Neural crest cell (in vitro differentiated cells): ENCODE measurements at places on chromosomes 2 and 18. TPM values are rescaled to one million over a fixed set of nuclear protein-coding genes. Genes with fewer than 3 reads are reported as not detected.

The MYOM1 gene
- total RNA-seq: 0.89 and 1.4 TPM in 2 replicates

- peaks cover 32% of the 10 kb centered on the region for H3K4me1 ChIP-seq
- no peak for DNase-seq
- H3K27me3 ChIP-seq: no peaks in the 10 kb centered on the region
- no peaks in the 10 kb centered on the region for H3K36me3 ChIP-seq
Measured at GRCh38 chr2:213237251-213237650, 47.0 kb upstream of the SPAG16 start.

DNA sequence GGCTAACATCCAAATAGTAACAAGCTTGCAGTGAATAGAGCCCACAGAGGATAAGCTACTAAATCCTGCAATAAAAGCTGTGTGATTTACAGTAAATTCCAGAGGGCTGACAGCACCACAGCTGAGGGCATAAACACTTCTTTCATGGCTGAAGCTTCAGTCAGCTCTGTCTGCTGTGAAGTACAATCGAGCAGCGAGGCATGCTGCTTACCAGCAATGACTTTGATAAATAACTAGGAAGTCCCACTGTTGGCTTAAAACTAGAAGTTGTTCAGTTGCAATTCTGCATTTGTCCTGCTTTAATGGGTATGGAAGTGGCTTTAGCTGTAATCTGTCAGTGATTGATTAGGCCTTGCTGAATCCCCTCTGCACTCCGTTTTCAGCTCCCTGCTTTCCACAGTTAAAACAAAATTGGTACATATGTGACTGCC, 65.2 kb upstream of the FIGN start:
- H3K27me3 ChIP-seq: no peaks in the 10 kb centered on the region
- peaks cover 30% of the 10 kb centered on the region for H3K4me1 ChIP-seq
- H3K27ac ChIP-seq: peak overlapping the region; percentile 53
- DNase-seq: peak; percentile 2

- H3K4me3 ChIP-seq: no peak overlapping the region
- no peaks in the 10 kb centered on the region for H3K27me3 ChIP-seq
- peaks cover 10% of the 10 kb centered on the region for H3K4me1 ChIP-seq
- no peak overlapping the region for H3K27ac ChIP-seq
- DNase-seq: no peak
- peaks cover 4% of the 10 kb centered on the region for H3K36me3 ChIP-seq
Measured at GRCh38 chr2:236768393-236769140, 198.9 kb downstream of the ACKR3 start.

DNA sequence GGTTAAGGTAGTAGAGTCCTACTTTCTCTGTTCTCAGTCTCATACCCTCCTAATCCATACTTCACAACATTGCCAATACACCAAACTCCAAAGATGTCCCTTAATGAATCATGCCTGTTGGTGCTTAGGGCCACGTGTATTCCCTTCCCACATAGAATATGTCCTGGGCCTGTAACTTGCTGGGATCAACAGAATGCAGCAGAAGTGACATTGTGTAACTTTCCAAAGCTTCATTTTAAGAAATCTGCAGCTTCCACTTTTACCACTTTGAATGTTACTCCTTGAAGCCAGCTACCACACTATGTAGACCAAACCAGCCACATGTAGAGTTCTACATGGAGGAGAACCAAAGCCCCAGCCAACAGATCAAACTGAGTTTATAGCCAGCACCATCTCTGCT, 58.5 kb upstream of the ARHGAP15 start:
- no peaks in the 10 kb centered on the region for H3K36me3 ChIP-seq
- no peaks in the 10 kb centered on the region for H3K27me3 ChIP-seq
- no peak overlapping the region for H3K27ac ChIP-seq
- H3K4me1 ChIP-seq: no peaks in the 10 kb centered on the region

The DYNAP gene
- not detected in 2 replicates for total RNA-seq

The FAP gene
- total RNA-seq: 0.50 TPM in 1 of 2 replicates, not detected in the other

The POTEJ gene
- not detected in 2 replicates for total RNA-seq

DNA sequence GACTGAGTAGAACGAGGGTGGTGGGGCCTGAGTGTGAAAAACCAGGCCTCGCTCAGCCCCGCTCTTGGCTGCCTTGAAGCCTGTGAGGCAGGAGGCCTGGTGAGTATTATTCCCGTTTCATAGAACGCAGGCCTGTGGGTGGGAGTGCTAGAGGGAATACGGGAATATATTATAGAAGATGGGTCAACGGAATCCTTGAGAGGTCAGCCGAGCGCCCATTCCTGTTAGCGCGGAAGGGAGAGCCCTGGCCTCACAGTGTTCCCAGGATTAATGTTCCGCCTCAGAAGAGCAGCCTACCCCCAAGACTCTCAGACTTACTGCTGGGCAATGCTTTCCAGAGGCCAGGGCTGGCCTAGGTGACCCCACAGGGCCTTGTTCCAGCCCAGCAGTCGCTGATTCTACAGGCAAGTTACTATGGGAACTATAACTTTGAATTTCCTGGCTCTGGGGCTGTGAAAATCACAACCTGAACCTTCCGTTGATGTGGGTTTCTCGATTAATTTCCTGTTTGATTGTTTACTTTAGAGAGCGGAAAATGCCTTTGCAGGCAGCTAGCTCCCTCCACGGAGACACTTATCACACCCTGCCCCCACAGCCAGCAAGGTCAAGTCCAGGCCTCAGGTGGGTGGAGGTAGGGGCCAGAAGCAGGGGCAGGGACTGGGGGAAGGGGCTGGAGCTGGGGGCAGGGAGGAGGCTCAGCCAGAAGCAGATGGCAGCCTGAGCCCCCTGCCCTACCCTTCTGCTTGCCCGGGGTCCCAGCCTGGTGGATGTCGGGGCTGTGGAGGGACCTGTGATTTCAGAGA, 108.3 kb downstream of the SMAD7 start:
- H3K4me1 ChIP-seq: peaks cover 64% of the 10 kb centered on the region
- H3K27me3 ChIP-seq: no peaks in the 10 kb centered on the region
- no peak for DNase-seq
- peak overlapping the region; percentile 70 for H3K4me3 ChIP-seq
- H3K27ac ChIP-seq: peak overlapping the region; percentile 87

The ERMN gene
- total RNA-seq: 0.09 and 0.44 TPM in 2 replicates

The RNF125 gene
- 1.1 and 1.6 TPM in 2 replicates for total RNA-seq

GRCh38 chr2:59047373-59047995, 806.4 kb upstream of the FANCL start:
- no peaks in the 10 kb centered on the region for H3K27me3 ChIP-seq
- no peak for DNase-seq
- H3K27ac ChIP-seq: no peak overlapping the region
- H3K36me3 ChIP-seq: no peaks in the 10 kb centered on the region
- H3K4me1 ChIP-seq: peaks cover 5% of the 10 kb centered on the region

GRCh38 chr2:162073888-162074631, at the start of gene DPP4:
Gene DPP4 (minus strand): TSS chr2:162074215. CDS start chr2:162073981, 234 bp downstream.
- H3K4me3 ChIP-seq: peak within 1 kb of the TSS; percentile 83
- peak; percentile 32 for DNase-seq
- H3K4me1 ChIP-seq: peaks cover 35% of the 10 kb centered on the region
- no peak within 1 kb of the TSS for H3K27ac ChIP-seq

- H3K4me1 ChIP-seq: peaks cover 41% of the 10 kb centered on the region
- no peak overlapping the region for H3K4me3 ChIP-seq
- DNase-seq: no peak
- H3K27ac ChIP-seq: no peak overlapping the region
Measured at GRCh38 chr2:152418688-152419087, 83.7 kb downstream of the FMNL2 start.

- DNase-seq: no peak
- peaks cover 24% of the 10 kb centered on the region for H3K36me3 ChIP-seq
- no peak overlapping the region for H3K4me3 ChIP-seq
- peaks cover 4% of the 10 kb centered on the region for H3K4me1 ChIP-seq
Measured at GRCh38 chr2:197647961-197648690, 27.3 kb downstream of the RFTN2 start.

- no peak for DNase-seq
- no peak overlapping the region for H3K4me3 ChIP-seq
- peaks cover 38% of the 10 kb centered on the region for H3K36me3 ChIP-seq
- H3K27me3 ChIP-seq: no peaks in the 10 kb centered on the region
- no peaks in the 10 kb centered on the region for H3K4me1 ChIP-seq
Measured at GRCh38 chr2:135651717-135652116, 89.9 kb upstream of the UBXN4 start.

The PSTPIP2 gene
- 7.0 and 7.1 TPM in 2 replicates for total RNA-seq

The FBLN7 gene
- total RNA-seq: 19.1 and 21.4 TPM in 2 replicates

The ADRA2B gene
- total RNA-seq: 0.79 and 0.82 TPM in 2 replicates

- peak overlapping the region; percentile 17 for H3K4me3 ChIP-seq
- no peaks in the 10 kb centered on the region for H3K36me3 ChIP-seq
- H3K4me1 ChIP-seq: peaks cover 71% of the 10 kb centered on the region
- peak overlapping the region; percentile 46 for H3K27ac ChIP-seq
Measured at GRCh38 chr2:16081316-16082200, 141.2 kb downstream of the MYCN start.

The SERPINB5 gene
- total RNA-seq: not detected in 2 replicates

DNA sequence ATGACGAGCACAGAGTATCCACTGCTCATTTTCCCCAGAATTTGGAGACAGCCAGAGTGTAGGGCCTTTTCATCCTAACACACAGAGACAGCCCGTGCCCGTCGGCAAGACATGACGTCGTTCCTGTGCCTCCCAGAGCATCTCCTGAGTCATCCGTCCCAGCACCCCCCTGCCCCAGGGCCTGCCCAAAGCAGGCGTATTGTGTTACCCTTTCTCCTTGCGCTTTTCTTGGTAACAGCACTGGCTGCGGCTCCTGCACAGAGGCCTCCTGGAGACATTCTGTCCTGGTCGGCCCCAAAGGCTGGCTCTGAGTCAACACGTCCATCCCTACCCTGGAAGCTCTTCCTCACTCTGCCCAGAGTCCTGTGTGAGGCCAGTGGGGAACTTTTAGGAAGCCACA, 217.1 kb downstream of the KLHL29 start:
- peaks cover 2% of the 10 kb centered on the region for H3K36me3 ChIP-seq
- peaks cover 25% of the 10 kb centered on the region for H3K4me1 ChIP-seq
- H3K27ac ChIP-seq: peak overlapping the region; percentile 86
- H3K27me3 ChIP-seq: no peaks in the 10 kb centered on the region
- no peak overlapping the region for H3K4me3 ChIP-seq
- DNase-seq: no peak

DNA sequence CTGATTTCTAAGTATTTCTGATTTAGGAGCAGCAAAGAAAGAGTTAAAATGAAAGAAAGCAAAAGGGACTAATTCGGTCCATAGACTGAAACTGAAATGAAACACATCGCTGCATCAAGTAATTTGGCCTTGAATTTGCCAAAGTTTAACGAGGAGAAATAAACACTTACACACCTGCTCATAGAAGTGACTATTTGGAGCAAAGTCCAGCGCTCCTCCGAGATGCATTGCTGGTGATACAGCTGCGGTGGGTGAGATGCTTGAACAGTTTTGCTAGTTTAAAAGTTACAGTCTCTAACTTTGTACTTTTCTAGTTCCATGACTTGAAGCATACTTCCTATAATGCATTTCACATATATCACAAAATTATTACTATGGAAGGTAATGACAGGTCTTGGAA, 18.3 kb downstream of the GALR1 start:
- DNase-seq: no peak
- no peaks in the 10 kb centered on the region for H3K36me3 ChIP-seq
- H3K4me3 ChIP-seq: no peak overlapping the region
- no peak overlapping the region for H3K27ac ChIP-seq

DNA sequence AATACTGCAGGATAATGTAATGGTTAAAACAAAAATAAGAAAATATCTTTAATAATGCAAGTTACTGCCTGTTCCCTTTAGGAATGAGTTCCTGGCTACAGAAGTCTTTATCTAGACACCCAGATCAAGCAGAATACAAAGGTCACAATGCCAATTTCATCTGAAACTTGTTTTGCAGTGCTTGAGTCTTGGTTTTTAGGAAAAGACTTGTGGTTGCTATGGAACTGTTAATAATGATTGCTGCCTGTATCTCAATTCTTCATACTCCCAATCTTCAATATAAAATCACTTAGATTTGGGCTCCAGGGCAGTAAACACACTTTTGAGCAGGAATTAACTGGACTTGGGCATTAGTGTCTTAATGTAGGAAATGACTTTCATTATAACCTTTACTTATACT, 14.2 kb downstream of the CAVIN2 start:
- H3K27me3 ChIP-seq: no peaks in the 10 kb centered on the region
- no peak for DNase-seq
- peaks cover 33% of the 10 kb centered on the region for H3K4me1 ChIP-seq

DNA sequence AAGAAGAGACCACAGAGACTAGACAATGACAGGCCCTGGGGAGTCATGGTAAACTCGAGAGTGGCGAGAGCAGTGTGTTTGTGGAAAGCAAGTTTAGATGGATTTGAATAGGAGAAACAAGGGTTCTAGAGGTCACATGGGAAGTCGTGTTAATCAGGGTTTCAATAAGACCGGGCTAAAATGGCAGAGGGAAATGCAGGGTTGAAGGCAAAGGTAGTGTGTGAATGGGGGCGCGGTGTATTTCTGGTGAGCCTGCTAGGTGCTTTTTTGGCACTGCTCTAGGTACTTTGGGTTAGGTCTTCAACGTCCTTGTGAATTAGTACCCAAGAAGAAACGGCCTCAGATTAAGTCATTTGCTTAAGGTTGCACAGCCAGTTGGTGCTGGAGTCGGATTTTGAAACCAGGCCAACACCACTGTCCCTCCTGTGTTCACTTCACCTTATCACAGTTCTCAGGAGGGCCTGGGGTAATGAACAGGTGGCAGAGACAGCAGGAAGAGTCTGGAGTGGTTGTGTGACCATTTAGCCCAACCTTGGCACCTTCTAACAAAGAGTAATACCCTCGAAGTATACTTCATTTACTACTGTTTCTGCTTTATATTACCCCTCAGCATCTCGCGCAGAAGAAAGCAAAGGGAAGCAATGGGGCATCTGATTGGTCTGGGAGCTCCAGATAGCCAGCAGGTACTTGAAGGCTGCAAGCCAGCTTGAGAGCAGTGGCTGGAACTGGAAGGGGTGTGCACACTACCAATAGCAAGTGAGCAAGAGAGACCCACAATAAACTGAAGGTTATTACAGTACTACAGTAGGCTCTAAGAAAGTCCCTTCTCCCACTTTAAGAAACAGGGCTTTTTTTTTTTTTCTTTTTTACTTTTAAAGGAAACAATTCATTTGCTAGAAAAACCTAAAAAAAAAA, 33.4 kb upstream of the GAREM2 start:
- no peak for DNase-seq
- H3K4me3 ChIP-seq: no peak overlapping the region
- peaks cover 3% of the 10 kb centered on the region for H3K36me3 ChIP-seq
- H3K4me1 ChIP-seq: peaks cover 17% of the 10 kb centered on the region
- H3K27ac ChIP-seq: no peak overlapping the region

DNA sequence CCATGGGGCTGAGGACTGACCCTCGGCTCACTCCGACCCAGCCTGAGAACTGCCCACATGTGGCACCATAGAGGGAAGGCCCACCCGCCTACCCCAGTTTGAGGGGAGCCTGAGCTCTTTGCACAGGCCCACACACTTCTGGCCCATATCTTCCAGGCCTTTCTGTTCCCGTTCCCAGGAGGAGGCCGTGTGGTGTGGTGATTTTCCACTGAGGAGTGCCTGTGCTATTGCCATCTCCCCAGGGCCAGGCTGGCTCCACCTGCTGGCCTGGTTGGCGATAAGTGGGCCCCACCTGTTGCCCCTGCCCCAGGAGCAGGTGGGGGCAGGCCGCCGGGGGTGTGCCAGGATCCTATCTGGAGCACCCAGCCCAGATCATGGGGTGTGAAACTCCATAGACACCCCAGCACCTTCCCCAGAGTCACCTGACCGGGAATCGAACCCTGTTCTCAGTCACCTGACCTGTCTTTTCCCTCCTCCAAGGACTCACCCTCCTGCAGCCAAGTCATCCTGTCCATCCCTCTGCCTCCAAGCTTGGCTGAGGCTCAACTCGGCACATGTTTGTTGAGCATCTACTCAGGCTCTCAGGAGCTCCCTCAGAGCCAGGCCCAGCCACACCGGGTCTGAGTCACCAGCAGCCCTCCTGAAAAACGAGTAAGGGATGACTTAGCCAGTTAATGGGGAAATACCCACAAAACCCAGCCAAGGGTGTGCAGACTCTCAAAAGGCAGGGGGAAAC, 120.1 kb downstream of the CYP26B1 start:
- peaks cover 14% of the 10 kb centered on the region for H3K27me3 ChIP-seq
- no peak overlapping the region for H3K27ac ChIP-seq
- peak; percentile 0 for DNase-seq
- no peaks in the 10 kb centered on the region for H3K4me1 ChIP-seq
